ENCODE measurements at places on chromosomes 1 and 21. TPM values are rescaled to one million over a fixed set of nuclear protein-coding genes. Genes with fewer than 3 reads are reported as not detected.

ABCD3 gene
- total RNA-seq = 33.4 TPM

DNA sequence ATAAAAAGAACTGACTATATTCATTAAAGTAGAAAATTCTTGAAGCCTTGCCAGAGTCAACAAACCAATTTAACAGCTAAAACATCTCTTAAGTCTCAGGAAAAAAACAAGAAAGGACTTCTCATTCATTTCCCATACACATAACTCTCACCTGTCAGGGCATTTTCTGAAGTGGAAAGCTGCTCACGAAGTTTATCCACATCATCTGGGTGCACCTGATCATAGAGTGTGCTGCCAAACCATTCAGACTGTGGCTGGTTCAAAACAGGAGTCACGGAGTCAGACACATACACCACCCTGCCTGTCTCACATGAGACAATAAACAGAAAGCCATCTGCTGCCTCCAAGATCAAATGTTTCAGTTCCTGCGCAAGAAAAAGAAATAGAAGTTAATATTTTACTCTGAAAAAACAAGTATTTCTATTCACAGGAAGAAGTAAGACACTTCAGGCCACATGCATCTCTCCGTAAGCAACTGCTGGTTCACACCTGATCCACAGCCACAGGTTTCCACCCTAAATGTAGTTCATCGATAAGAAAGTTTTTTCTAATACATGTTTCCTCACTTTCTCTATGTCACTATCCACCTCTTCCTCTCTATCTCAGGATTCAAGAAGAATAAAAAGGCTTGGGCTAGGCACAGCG lies 28.2 kb upstream of the CTSK start:
- DNase-seq = no peak

PLK3 gene
- 34.2 TPM for total RNA-seq

DNA sequence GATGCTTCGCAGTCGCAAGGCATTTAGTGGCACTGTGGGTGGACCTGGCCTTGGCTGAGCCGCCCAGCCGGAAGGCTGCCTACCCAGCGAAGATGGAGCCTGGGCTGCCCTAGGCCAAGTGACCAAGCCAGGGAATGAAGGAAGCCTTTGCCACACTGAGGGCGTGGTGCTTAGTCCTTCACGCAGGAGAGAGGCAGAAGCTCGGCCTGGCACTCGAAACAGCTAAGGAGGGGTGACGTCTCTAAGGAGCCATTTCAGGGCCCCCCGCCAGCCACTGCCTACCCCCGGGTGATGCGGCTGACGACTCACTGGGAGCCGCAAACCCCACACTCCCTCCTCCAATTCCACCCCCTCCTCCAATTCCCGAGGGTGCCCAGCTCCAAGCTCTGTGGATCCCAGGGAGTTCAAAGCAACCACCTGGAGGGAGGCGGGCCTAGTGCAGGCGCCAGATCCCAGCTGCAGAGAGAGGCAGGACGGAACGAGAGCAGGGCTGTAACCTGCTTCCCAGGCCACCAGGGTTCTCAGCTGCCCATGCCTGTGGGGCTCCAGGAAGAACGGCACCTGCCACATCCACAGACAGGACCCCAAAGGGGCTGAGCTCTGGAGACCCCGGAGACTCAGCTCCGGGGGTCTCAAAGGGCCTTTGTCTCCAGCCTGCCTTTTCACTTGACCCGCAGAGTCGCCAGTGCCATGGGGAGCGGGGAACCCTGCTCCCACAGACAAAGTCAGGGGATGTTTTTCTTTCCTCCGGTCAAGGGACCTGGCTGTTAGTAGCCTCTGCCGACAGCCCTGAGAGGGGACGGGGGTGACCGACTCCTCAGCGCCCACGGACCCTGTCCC lies 75.8 kb downstream of the ARHGEF16 start:
- DNase-seq = no peak

DNA sequence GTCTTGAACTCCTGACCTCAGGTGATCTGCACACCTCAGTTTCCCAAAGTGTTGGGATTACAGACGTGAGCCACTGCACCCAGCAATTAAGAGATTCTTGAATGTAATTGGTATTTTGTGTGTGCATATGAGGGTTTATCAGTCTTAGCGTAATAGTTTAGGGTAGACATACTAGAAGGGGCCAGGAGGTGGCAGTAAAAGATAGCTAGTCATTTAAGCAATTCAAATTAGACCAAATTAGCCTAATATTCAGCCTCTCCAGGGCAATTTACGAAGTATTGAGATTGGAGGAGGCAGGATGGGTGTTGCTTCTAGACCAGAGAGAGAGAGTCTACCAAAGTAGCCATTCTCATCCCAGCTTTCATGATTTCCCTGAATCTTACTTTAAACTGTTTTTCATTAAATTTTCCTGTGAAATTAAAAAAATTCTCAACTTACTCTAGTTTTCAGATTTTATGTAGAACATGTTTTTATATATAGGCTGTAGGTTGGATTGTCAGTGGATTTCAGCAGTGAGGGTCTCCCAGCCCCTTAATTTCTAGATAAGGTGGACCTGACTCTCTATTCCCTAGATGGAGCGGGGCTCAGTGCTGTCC lies 119.7 kb downstream of the HHAT start:
- DNase-seq = no peak

- DNase-seq = no peak
These were observed 377.9 kb downstream of the LTN1 start for GRCh38 chr21:28614791-28615190.

DNA sequence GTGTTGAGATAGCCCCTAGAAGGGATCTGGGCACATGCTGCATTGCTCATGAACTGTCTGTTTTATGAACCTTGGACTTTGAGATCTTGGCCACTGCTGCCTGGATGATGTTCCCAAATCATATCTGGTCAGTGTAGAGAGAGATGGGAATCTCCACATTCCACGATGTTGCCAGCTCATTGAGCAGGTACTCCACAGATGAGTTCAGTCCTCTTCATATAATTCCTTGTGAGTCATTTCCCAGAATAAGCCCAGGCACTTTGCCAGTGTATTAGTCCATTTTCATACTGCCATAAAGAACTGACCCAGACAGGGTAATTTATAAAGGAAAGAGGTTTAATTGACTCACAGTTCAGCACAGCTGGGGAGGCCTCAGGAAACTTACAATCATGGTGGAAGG lies 254.0 kb upstream of the RUNX1 start:
- DNase-seq = peak; percentile 95

NTMT2 gene
- not detected for total RNA-seq

DNA sequence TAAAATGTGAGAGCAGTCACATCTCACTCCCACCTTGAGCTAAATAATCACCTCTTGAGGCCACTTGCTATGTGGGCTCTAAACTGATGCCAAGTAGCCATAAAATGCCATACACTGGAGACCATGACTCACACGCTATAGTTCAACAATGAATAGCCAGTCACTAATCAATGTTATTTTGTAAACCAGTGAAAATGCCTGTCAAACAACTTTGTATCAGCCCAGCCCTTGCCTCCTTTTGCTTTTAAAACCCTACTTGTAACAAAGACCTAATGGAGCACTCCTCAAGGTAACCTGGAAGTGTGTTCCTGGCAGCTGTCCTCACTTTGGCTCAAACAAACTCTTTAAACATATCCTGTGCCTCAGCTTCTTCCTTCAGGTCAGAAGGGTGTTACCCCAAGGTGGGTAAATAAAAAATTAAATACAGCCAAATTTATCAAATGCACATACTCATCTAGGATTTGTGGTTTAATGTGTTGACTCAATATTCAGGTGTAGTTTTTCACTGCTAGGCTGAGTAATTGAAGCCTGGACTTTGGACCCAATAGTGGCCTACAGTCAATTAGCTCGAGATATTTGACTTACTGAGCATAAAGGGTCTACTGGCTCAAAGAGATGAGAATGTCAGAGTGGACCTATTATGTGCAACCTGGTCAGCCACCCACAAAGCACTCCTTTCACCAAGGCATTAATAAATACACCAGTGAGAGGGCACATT lies 154.3 kb downstream of the COQ8A start:
- DNase-seq = no peak

NFASC gene
- 0.41 TPM for total RNA-seq

DNA sequence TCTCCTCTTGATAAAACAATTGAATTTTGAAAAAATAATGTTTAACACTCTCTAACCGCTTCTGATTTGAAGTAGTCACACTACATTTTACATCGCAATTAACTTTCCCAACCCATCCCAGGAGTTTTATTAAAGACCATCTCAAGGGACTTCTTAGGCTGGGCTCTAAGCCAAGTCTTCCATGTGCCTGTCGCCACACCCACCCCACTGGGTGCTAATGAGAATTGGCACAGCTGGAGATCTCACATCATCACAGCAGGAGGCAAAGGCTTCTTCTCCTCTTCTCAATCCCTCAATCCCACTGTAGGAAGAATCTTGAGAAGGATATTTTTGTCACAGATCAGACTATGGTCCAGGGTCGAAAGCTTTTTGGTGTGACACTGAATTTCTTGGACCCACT lies 328.9 kb downstream of the NUF2 start:
- no peak for DNase-seq

CHIA gene
- not detected for total RNA-seq

LYPD8 gene
- total RNA-seq = not detected

All from foreskin keratinocyte (primary cell).